Sciatic nerve (tissue), 2 donors: ENCODE measurements at places on chromosomes 5 and 9. TPM values are rescaled to one million over a fixed set of nuclear protein-coding genes. Genes with fewer than 3 reads are reported as not detected.

The PDE8B gene
- 3.6 TPM for total RNA-seq

The IL31RA gene
- total RNA-seq = not detected

The SGCD gene
- 32.9 TPM for total RNA-seq

The APBA1 gene
- 11.1 TPM for total RNA-seq

The PCDH12 gene
- total RNA-seq = 7.0 TPM

The KIF20A gene
- 0.67 TPM for total RNA-seq

The ZFP37 gene
- 6.5 TPM for total RNA-seq

The RNF183 gene
- total RNA-seq = not detected

The PCDHGA5 gene
- total RNA-seq = 8.8 TPM

The SH3TC2 gene
- total RNA-seq = 59.1 TPM

The CDC25C gene
- not detected for total RNA-seq

DNA sequence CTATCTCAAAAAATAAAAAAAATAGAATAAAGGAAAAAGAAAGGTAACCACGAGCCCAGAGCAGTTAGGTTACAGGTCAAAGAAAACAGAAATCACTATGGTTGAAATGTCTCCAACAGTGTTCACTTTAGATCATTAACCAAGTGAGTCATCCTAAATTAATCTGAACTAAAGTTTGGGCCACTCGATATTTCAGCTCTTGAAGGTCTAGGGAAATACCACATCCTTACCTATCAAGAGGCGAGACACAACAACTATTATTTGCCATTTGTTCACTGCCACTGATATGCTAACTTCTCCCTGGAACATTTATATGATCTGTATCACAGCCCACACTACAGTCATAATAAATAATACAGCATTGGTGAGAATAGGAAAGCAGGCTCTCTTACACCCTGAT is 111.3 kb upstream of the NR5A1 start:
- DNase-seq = no peak

GRCh38 chr9:2013743-2014475 is 1.2 kb upstream of the SMARCA2 start:
- DNase-seq = no peak

GRCh38 chr9:136086213-136086881 is 8.7 kb downstream of the NACC2 start:
- no peak for DNase-seq

DNA sequence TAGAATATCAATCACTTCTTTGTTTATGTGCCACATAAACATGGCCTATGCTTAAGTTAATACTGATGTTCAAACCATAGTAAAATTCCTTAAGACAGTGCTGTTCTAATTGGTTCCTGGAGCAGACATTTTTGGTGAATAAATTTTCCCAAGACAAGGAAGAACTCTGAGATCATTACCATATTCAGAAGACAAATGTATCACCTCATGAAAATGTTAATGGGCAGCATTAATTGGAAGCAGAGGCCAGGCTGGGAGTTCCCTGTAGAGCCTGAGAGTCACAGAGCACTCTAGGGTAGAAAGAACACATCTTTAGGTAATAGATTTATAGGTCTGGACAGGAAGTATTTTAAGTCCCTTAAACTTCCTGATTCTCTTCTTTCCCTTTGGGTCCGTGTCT is 240.2 kb downstream of the MAN2A1 start:
- no peak for DNase-seq

DNA sequence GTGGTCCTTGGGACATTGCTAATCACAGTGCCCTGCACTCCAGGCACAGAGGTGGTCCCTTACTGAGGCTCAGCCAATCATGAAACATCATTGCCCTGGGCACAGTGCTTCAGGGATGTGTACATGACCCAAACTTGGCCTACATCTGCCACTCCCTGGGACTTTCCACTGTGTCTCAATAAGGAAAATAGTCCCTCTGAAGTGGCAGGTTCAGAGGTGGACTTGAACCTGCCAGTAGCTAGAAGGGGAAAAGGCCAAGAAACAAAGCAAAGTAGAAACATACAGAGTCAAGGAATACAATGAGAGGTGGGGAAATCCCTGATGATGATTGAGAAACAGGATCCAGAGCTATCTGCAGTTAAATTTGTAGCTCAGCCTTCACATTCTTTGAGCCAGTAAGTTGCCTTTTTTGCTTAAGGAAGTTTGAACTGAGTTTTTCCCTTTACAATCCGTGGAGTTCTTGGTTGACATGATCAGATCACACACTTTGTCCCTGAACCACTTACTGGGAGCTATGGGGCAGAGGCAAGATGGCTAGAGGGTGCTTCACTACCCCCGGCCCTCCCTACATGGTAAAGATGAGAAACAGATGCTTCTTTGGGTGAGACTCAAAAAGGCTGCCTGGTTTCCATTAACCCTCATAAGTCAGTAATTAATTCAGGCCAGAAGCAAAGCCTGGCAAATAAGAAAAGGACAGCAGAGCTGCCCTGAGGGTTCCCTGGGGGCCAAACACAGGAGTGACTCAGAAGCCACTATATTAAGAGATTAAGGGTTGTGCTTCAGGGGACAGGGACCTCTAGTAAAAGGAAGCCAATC is 57.6 kb downstream of the SH3TC2 start:
- no peak for DNase-seq

DNA sequence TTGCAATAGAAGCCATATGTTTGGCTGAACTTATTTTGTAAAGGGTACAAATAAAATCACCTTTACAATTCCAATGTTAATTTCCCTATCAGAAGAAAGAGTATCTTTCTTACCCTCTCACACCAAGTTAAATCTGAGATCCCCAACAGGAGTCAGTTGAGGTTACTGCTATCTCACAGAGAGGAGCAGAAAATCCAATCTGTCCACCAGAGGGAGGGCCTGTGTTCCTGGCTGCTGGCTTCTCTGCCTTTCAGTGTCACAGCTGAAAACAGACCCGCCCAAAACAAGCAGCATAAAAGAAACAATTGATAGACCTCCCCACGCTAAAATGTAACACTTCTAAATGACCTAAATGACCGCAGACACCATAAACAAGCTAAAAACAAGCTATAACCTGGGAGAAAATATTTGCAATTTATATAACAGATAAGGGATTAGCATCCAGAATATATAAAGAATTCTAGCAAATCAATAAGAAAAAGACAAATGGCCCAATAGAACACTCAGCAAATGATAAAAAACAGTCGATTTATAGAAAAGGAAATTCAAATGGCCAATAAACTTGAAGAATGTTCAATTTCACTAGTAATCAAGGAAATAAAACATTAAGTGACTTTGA is 24.5 kb upstream of the MVB12B start:
- DNase-seq = no peak

- no peak for DNase-seq
Observed at GRCh38 chr5:66945389-66946349, 250.9 kb downstream of the CD180 start.

DNA sequence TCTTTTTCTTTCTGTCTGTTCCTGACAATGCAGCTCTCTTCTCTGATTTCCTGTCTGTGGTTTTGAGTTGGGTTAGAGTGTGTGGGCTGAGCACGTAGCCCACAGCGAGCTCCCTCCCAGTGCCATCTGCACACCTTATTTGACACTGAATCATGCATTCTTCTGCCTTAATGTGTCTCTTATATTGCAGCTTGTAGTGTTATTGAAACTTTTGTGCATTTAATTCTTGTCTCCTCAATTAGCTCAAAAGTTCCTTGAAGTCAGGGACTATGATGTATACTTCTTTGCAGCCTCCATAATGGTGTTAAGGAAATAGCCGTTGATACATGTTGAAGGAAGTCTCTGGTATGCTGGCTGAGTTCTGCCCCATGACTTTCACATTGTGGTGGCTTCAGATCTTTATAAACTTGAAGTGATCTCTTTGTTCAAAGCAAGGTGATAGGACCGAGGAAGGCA is 576.2 kb upstream of the CLINT1 start:
- no peak for DNase-seq

DNA sequence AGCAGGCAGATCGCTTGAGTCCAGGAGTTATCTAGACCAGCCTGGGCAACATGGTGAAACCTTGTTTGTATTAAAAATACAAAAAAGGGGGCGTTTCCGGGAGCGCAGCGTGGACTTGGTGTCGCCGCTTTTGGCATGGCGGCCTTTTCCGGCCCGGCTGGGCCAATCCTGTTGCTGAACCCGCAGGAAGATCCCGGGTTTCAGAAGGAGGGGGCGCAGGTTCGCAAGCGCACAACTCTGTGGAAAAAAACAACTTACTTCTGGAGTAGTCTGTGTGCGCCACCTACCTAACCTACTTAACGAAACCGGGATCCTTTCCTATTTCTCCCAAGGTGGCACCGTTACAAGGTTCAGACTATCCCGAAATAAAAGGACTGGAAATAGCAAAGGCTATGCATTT is 198.6 kb downstream of the MSX2 start:
- DNase-seq = no peak

DNA sequence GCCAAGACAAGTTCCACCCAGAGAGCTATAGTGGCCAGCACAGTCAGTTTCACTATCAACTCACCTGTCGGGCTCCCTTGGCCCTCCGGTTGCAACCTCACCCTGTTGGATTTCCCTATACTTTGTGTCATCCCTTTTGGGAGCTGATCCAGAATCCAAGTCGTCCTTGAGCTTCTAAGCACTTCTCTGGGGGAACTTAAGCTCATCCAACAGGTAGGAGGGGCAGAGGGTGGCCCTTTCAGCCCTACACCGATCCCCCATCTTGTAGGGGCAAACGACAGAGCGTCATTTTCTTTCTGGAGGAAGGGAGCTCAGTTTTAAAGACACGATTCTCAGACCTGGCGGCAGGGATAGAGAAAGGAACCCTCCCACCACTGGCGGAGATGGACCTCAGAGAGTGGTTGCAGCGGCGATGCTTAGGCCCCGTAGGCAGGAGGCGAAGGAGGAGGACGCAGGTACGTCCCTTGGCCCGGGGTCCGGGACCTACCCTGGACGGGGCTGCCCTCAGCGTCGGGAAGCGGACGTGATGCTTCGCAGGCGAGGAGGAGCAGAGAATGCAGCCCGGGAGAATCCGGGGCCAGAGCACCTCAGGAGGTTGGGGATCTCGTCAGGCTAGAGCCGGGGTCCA is 519 bp downstream of the ZER1 start:
- no peak for DNase-seq

GRCh38 chr5:1217596-1218206 is 7.5 kb upstream of the SLC6A18 start:
- no peak for DNase-seq

DNA sequence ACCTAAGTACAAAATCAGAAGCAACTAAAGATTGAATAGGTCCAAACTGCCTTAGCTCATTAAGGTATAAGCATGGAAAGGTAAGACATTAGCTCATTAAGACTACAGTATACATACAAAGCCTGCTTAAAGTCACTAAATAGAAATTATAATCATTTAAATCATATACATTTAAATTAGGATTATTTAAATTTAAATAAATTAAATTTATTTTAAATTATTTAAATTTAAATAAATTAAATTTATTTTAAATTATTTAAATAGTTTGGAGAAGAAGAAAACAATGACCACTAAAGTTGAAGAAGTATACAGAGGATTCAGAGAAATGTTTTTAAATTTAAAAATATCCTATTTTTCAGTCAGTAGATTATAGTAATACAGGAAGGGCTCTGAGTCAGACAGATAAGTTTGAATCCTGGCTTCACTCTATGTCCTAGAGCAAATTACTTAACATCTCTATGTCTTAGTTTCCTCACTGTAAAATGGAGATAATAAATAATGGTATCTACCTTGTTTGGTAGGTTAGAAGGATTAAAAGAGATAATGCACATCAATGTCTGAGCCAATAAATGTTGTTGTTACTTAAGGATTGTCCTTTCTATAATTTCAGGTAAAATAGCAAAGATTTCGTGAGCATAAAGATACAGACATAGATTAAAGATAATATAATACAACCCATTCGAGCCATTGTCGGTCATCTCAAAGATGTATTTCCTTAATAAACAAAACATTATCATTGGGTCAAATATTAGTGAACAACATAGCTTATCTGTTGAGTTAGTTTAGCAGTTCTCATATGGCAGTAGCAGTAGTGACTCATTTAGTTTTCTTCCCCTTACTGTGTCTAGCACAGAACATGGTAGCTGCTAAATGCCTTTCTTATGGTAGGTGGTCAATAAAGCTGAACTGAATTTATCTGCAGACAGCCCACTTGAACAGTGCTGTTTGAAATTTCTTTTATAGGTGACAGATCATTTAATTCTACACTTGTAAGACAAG is 100.6 kb downstream of the KIAA0825 start:
- no peak for DNase-seq

GRCh38 chr5:76964060-76964459 is 11.2 kb downstream of the CRHBP start:
- no peak for DNase-seq

- DNase-seq = no peak
Observed at GRCh38 chr9:69446496-69446895, 121.5 kb downstream of the ENTREP1 start.

GRCh38 chr9:133788819-133789717 is 50.9 kb upstream of the SARDH start:
- no peak for DNase-seq

DNA sequence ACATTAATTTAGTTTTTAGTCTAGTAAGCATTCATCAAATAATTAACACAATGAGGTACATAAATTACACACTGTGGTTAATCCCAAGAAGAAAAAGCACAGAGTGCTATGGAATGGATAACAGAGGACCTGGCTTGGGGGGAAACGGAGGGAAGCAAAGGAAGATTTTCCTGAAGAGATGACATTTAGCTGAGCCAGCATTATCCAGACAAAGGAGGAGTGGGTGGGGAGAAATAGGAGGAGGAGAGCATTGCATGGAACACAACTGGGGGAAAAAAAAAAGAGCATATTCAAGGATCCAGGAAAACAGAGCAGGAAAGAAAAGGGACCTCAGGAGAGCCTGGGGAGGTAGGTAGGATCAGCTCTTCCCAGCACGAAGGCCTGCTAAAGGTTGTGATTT is 170.8 kb downstream of the DNAH5 start:
- no peak for DNase-seq

GRCh38 chr9:78397045-78397444 is 100.1 kb downstream of the PSAT1 start:
- DNase-seq = no peak

GRCh38 chr5:118554981-118555380 is 433.4 kb downstream of the DTWD2 start:
- DNase-seq = no peak

- no peak for DNase-seq
Observed at GRCh38 chr5:158351485-158352125, 492.7 kb upstream of the CLINT1 start.

DNA sequence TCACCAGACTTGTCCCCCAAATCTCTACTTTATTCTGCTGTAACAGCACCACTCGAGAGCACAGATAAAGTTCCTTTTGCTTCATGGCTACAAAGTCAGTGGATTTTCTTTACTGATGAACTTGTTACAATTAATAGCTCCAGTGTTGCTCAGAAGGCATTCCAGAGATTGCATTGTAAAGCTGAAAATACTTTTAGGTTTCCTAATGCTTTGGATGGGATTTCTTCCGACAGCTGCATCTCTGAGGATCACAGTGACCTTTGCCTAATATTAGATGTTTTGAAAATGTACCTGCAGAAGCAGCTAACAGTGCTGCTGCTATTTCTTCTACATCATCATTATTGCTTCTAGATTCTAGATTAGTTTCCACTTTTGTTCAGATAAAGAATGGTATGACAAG is 58.8 kb upstream of the TMEM171 start:
- no peak for DNase-seq

- no peak for DNase-seq
Observed at GRCh38 chr5:160991205-160991604, 139.2 kb upstream of the ATP10B start.
